ENCODE measurements at places on chromosomes 13 and 19. TPM values are rescaled to one million over a fixed set of nuclear protein-coding genes. Genes with fewer than 3 reads are reported as not detected.

The RABAC1 gene
- total RNA-seq = 117 TPM

The ZIK1 gene
- 11.8 TPM for total RNA-seq

The ZC3H13 gene
- total RNA-seq = 10.8 TPM

The SKA3 gene
- 24.4 TPM for total RNA-seq

The SLC10A2 gene
- not detected for total RNA-seq

The MCEMP1 gene
- total RNA-seq = not detected

The CPB2 gene
- not detected for total RNA-seq

The ELF1 gene
- 36.9 TPM for total RNA-seq

The ZNF296 gene
- not detected for total RNA-seq

The MYH14 gene
- not detected for total RNA-seq

The SIGLEC7 gene
- not detected for total RNA-seq
